Stimulated activated naive CD4-positive, alpha-beta T cell treated with Interleukin-2 at 50 U/mL for 16 hours (primary cell): ENCODE measurements at places on chromosomes 6 and 20.

GRCh38 chr20:45798935-45799642 is 7.3 kb downstream of the DNTTIP1 start:
- peak; percentile 42 for DNase-seq

DNA sequence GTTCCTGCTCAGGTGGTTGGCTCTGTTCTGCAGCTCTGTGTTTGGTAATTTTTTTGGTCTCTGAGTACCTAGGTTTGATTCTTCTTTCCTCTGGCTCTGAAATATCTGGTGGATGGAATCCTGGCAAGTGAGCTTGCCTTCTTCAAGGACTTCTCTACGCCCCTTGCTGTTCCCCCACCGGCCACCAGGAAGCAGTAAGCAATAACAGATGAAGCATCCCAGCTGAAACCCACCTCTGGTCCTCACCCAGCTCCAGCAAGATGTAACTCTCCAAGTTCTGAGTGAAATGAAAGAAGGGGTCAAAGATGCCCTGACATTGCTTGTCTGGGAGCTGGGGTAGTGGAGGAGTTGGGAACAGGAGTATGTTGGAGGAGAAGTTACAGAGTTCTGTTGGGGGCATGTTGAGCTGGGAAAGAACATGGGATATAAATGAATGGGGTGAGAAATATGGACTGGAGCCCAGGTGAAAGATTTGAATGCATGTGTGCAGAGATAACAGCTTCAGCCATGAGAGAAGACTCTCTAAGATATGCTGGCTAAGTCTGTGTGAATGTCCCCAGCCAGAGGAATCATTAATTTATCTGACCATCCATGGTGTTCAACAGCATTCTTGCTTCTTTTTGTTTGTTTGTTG is 51.3 kb upstream of the GLP1R start:
- DNase-seq = no peak

DNA sequence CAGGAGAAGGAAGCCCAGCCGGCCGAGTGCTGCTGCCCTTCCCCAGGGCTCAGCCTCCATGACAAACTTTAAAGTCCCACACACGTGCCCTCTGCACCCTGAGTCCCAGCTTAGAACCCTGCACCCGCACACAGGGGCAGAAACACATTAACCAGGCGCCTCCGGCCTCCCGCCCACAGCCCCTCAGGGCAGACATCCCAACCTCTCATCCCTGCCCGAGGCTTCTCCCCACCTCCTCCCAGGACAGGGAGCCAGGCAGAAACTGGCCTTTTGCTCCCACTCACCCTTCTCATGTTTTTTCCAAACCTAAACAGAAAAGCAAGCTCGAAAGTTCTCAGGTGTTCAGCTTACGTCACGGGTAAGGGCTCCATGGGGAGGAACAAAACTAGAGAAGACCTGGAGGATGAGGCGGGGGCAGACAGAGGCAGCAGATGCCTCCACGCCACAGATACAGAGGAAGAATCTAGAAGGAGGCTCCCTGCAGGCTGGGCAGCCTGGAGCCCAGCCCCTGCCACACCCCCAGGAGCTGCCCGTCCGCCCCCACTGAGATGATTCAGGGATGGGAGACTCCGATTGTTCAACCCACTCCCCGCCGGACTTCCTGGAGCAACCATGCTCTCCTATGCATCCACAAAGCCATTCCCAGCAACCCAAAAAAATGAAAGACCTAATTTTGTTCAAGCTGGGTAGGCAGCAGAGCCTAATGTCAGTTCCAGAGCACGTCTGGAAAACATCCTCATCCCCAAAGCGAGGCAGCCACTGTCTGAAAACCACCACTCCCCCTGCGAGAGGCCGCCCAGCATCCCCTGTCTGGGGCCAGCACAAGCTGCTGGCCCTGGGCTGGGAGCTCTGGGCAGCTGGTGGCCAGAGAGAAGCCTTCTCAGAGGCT is 8.8 kb downstream of the KCNQ2 start:
- DNase-seq = no peak

DNA sequence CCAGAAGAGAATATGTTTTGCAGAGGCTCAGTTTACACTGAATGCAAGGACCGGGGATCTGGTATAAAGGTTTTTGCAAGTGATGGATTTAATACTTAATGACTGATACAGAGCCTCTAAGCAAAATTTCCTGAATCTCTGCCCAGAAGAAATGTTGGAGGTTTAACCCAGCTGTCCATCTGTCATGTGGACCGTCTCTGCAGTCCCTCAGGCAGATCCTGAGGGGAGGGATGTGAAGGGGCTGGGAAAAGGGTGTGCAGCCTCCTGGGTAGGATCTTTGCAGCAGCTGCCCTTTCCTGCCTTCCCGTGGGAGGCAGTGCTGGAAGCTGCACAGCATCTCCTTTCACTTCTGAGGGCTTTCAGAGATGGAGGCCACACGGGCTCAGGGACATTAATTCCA is 207.0 kb downstream of the SLC24A3 start:
- DNase-seq = no peak

- DNase-seq = no peak
Measured at GRCh38 chr6:89954721-89955148, 60.5 kb downstream of the GJA10 start.

DNA sequence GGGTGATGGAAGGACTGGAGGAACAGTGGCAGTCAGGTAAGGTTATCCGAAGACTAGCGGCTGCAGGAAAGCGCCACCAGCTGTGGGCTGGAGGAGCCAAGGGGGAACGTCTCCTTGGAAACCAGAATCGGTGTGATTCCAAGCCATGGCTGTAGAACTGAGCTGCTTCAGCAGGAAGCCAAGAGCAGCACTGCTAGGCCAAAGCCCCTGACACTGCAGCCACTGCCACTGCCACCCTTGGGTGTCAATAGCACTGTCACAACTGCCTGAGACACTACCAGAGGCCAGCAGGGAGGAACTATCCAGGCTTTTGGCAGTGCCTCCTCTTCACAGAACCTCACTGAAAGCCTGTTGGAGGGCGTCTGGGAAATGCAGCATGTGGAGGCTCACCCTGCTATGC is 289.6 kb upstream of the SUPT3H start:
- DNase-seq = no peak

GRCh38 chr20:40282541-40282940 is 406.5 kb downstream of the MAFB start:
- DNase-seq = no peak
